ENCODE measurements at places on chromosomes 6 and 20.

GRCh38 chr6:99270826-99271225, 78.6 kb downstream of the FAXC start:
- DNase-seq = no peak

- DNase-seq = peak; percentile 90
Measured at GRCh38 chr6:149316740-149317643, 520 bp upstream of the TAB2 start.

DNA sequence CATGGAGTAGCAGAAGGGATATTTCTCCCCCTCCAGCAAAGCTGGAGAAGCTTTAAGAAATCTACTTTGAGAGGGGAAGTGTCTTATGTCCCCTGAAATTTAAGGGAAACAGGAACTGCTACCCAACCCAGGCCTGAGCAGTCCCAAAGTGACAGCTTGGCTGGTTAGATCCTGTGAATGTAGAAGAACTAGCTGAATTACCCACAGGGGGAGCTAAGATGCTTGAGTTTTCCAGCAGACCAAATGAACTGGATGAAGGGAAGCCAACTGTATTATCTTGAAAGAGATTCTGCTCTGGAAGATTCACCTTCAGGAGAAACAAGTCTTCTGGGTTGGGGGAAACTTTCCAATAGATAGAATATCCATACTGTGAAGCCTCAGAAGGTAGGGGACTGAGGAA, 303.3 kb upstream of the MMS22L start:
- DNase-seq = peak; percentile 32

GRCh38 chr6:71481011-71481410, 192.4 kb downstream of the OGFRL1 start:
- DNase-seq = no peak

DNA sequence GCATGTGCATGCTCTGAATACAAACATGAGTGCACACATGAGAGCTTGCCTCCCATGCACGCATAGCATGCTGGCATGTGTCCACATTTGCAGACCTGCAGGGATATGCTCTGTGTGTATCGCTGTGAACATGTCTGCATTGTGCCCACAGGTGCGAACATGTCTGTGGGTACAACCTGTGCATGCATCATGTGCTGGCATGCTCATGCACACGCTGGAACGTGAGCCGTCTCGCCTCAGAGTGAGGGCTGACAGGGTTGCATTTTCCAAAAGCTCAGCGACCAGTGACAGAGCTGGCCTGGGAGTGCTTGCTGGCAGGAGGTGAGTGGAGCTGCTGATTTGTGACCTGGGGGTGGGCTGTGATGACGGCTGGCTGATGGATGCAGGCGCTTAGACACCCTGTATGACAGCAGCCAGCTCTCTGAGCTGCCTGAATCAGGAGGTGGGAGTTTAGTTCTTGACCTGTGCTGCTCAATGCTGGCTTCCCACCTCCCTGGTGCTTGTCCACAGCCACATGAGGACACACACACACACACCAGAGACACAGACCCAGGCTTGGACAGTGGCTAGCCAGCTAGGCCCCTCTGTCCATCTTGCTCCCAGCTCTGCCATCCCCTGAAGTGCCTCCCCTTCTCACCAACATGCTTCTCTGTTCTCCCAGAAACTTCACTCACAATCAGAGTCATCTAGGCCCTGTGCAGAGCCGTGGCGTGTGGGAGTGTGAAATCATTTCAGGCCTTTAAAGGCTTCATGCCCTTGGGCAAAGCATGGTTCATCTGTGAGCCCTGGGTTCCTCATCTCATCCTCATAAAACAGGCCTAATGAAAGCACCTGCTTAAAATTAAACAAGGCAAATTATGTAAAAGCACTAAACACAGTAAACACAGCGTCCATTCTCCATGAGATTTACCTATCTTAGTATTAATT, 51.4 kb downstream of the CD40 start:
- DNase-seq = no peak

DNA sequence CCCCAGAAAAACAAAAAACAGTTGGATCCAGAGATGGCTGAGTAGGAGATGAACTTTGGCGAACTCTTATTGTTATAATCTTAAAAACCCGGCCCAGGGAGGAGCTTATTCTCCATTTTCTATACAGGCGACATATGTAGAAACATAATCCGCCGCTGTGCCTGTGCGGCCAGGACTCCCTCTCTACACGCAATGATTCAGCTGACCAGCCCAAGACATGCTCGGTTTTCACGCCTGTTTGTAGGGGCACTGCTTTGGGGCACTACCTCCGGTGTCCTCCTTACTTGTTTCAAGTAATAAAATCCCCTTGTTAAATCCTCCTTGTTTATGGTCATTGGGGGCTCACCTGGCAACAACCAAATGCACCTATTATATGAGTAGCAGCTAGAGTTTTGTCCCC, 89.9 kb downstream of the SEL1L2 start:
- no peak for DNase-seq

GRCh38 chr20:63653041-63653973, at the start of gene STMN3:
STMN3 (minus strand) TSS chr20:63653424; CDS start chr20:63653345, 79 bp downstream.
- DNase-seq = peak; percentile 82

GRCh38 chr6:52712136-52712535, 41.2 kb downstream of the TMEM14A start:
- no peak for DNase-seq

DNA sequence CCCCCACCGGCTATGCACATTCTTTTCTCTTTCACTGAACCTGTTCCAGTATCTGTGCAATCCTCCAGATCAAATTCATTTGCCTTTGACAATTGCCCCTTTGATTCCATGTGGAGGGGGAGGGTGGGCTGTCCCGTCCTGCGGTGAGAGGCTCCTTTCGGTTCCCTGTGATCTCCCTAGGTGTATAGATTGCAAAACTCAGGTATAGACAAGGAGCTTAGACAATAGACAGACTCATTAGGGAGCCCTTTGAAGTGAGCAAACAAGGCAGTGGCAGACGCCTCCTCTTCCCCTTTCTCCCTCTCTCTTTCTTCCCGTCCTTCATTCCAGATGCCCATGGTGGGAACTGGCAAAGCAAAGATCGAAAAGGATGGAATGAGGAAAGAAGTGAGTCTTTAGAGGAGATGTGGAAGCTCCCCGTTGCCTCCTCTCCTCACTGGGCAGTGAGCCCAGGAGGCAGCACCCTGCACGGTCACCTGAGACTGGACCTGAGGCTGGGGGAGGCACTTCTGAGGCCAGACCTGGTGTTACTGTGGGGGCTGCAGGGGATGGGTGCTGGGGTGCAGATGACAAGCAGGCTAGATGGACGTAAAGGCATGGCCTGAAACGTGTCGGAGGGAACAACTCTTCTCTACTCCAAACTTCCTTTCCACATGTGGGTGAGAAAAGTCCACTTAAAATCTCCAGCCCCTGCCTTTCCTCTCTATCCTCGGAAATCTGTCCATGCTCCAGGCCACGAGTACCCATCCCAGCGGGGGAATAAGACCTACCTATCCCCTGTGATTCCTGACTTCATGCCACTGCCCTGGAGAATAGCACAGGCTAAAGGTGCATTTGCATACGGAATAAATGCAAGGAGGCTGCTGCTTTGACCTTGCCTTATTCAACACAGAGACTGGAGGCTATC, 256.6 kb upstream of the FOXQ1 start:
- DNase-seq = no peak

GRCh38 chr20:2163757-2164156, 62.1 kb downstream of the STK35 start:
- DNase-seq = no peak

DNA sequence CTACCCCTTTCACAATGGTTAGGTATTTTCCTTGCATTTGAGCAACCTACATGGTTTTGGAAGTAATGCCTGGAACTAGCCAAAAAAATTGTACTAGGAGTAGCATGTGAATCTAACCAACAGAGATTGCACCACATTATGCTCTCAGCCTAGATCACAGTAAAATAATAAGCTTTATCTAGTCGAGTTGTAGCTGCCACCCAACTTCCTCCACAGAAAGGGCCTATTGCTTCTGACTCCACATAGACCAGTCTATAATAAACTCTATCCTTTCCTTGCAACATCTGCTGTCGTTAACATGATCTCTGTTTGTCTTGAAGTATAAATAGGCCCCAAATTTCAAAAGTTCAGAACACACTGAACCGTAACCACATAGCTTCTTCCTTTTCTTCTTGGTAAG, 375.5 kb downstream of the PKHD1 start:
- no peak for DNase-seq

GRCh38 chr6:41135062-41135832, 18.9 kb downstream of the TREML1 start:
- DNase-seq = no peak

GRCh38 chr6:133247581-133247980, 6.4 kb downstream of the EYA4 start:
- DNase-seq = no peak

DNA sequence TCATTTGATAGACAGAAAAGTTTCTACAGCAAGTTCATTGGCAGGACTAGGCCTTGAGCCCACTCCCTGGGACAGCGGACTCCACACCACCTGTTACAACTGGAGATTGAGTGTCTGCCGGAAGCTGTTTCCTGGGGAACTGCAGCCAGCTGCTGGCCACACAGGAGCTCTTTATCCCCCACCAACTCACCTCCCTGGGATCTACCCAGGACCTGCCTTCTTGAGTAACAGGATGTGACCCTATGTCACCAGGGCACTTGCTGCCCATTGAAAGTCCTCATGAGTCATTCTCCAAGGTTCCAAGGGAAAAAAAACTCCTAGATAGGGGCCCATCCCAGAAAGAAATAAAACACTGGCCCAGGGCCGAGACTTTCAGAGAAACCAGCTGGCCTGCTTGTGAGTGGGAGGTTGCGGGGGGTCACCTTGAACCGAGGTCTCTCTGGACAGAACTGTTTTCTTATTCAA, 37.4 kb upstream of the SLC9A8 start:
- DNase-seq = no peak

DNA sequence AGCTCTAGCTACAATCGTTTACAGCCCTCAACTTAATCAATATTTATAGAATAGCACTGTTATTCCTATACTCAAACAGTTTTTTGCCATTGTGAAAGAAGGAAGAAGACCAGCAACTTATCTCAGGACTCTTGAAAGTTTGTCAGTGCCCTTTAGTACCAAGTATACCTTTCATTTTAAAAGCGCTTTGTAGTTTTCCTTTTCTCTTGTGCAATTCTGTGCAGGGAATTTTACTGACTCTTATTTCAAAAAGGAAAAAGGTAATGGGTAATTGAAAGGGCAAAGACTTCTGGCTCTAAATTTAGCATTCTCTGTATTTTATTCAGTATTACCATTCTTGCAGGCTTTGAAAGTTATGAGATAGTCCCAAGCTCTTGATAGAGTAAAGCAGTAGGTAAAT, 16.8 kb upstream of the RHAG start:
- no peak for DNase-seq
